ENCODE measurements at places on chromosomes 3 and 15.

GRCh38 chr3:146469150-146470017 lies at the start of gene PLSCR2:
TSS of gene PLSCR2 (minus strand) at chr3:146469561. CDS start at chr3:146459904, 9,657 bp downstream.
- DNase-seq, result peak; percentile 51

DNA sequence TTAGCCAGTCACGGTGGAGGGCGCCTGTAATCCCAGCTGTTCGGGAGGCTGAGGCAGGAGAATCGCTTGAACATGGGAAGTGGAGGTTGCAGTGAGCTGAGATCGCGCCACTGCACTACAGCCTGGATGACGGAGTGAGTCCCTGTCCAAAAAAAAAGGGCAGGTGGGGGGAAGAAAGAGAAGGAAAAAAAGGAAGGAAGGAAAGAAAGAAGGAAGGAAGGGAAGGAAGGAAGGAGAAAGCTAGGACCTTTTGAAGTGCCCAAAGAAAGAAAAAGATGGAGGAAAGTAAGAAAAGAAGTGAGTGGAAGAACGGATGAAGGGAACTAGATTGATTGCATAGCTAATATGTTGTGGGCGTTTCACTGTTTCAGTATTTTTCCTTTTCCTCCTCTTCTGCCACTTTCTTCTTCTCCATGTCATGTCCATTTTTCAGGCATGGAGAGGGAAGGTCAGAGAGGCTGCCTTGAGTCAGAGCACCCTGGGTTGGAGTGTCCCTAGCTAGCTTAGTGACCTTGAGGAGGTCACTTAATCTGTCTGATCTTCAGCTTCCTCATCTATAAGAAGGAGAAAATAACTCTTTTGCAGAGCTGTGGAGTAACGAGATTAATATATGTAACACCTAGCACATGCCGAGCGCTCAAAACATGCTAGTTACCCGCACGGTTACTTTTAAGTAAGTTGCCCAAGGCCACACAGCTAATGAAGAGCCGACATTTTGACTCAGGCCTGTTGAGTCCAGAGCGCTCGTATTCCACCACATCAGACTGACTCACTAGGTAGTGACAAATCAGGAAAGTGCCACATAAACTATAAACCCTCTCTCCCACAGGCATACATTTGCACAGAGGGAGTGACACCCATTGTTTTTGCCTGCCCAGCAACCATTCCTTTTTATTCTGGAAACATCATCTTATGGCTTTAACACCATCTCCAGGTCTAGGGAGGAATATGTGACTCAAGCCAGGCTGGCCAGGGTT lies 42.2 kb downstream of the BHLHE40 start:
- DNase-seq, result no peak

GRCh38 chr3:133364704-133365103 lies 35.2 kb upstream of the BFSP2 start:
- DNase-seq, result no peak

DNA sequence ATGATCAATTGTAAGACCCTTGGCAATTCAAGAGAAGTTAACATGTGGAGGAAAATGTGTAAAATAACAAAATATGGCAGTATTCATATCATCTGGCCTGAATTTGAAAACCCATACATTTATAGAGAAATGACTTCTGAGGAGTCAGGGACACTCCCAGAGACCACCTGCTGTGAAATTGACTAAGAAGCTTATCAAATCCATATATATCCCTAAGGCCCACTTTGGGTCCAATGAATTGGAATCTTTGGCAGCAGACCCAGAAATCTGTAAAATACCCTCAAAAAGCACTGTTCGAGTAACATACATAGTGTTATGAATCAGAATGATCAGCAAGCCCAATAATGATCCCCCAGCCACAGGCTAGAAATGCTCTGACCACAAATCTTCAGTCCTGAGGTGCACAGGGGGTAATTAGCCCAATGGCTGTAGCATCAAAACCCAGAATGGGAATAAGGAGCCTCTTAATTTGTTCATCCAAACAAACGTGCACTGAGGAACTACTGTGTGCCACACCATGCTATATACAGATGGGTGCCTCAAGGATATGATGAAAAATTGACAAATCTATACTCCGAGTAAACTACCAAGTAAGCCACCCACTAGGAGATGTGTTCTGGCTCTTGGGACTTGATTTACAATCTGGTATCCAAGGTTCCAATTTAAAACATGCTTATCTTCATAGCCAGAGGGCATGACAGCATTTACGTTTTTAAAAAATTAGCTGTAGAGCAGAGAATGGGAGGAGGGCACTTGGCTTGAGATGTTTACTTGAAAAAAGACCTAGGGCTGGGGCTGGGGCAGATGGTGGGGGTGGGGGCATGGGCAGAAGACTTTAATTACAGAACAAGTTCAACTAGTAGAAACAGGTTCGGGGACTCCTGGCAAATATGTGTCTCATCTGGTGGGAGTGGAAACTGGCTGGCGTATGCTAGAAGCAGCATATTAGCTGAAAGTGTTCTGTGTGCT lies 9.1 kb upstream of the ARHGEF3 start:
- no peak for DNase-seq

DNA sequence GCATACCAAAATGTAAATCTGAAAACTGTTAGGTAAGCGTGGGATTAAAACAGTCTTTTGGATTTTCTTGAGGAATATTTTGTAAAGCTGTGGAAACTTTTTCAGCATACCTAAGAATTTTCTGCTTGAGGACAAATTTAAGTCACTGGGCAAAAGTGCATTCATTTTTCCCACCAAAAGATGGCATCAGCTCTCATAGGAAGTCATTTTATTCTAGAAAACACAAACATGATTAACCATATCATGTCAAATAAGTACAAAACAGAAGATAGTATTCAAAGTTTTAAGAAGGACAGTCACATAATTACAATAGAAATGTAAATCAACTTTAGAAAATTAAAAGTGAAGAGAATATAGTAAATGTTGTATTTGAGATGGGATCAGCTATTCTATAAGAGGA lies 63.5 kb downstream of the SLC49A4 start:
- no peak for DNase-seq

- no peak for DNase-seq
Observed at GRCh38 chr3:28388978-28389377, 40.4 kb upstream of the AZI2 start.

DNA sequence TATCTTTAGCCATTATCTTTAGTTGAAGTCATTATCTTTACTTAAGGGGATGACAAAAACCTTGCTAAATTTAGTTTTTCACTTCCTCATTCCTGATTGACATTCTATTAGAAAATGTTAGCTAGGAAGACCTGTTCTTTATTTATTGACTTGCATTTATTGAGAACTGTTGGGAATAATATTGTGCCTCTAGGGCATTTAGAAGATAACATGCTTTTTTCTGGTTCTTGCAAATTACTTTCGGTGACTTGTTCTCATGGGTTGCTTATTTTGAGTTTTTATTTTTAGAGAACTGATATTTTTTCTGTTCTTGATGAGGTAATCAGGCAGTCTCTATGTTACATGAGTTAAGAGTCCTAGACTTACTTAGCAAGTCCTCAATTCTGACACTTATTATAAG lies 48.3 kb upstream of the CTDSPL start:
- DNase-seq, result no peak

DNA sequence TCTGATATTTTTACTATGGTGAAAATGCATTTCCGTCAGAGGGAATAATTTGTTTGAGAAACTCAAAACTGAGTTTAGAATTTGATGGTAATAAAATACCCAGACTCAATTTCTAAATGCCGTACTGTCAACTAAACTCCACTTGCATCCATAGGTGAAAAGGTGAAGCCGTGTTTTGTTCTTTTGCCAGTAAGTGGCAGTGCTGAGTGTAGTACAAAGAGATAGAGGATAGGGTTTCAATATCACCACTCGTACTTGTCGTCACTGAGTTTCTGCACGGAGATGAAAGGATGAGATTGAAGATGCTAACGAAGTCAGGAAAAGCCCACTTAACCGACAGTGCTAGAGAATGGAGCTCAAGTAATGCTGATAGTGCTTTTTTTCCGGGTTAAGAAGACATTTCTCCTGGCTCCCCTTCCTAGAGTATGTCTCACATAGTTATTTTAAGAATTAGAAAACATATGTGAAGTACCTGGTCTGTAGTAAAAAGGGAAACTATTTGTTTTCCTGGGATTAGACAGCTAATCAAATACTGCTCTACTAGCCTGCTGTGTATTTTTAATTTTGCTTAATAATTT lies 345.1 kb downstream of the IL5RA start:
- no peak for DNase-seq

DNA sequence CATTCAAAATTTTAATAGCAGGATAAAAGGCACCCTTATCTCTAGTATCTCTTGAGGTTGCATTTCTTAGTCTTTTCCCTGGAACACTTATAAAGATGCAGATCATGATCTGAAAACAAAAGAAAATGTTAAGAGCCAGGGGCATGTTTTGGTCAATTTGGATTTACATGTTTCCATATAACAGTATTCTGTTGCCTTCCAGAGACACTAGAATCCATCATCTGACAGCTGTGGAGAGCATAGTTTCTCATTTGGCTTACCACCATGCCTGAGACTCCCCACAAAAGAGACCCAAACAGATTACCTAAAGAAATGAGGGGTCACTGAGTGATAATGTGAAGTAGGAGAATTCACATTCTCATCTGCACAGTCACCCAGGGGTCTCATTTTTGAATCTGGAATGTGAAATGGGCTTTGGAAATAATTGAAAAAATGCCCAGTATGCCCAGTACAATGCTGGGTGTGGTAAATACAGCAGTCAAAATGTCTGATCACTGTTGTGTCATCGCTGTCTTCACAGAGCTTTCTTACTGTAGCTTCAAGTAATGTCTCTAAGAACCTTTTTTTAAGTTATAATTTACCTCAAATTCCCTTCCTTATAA lies 79.9 kb upstream of the ZBTB20 start:
- DNase-seq, result no peak

- no peak for DNase-seq
Observed at GRCh38 chr3:121545049-121545573, 677 bp downstream of the POLQ start.

DNA sequence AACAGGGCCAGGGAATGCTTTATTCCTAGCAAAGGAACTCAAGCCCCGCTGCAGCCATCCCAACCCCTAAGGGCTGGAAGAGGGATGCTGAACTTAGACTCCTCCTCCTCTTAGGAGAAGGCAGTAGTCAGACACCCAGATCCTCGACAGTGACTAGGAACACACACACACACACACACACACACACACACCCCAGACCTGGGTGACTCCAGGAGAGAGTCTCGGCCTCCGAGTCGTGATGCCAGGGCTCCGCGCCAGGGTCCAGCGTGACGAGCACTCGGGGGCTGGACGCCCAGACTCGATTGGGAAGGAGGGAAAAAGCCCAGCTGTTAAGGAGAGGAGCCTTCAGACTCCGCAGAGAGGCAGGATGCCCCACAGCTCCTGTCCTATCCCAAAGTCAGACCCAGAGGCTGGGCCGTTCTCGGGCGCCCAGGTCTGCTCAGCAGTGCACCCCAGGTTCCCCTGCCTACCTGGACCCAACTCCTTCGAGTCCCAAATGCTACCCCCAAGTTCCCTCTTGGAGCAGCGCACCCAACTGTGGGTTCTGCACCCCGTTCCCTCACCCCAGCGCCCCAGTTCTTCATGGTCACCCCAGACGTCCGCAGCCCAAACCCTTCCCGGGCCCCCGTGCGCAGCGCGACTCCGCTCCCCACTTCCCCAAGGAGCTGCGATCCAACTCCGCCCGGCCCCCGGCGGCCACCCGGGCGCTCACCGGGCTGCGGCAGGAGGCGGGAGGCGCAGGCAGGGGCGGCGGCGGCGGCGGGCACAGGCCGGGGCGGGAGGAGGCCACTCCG lies 421 bp downstream of the BMF start:
- DNase-seq, result no peak

DNA sequence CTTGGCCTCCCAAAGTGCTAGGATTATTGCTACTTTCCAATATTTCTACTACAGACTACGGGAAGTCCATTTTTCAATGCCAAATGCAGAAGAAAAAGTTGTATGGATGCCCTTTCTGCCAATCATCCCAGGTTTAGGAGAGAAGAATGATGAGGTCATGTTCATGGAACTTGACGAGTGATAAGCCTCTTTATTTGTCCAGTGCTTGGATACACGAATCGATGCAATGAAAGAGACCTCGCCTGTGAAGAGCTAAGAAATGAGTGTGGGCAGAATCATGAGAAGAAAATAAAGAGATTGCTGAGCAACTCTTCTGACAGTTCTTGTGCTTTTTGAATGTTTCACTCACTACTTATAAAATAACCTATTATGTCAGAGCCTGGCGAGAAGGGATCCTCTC lies 996 bp upstream of the SLC28A1 start:
- no peak for DNase-seq

DNA sequence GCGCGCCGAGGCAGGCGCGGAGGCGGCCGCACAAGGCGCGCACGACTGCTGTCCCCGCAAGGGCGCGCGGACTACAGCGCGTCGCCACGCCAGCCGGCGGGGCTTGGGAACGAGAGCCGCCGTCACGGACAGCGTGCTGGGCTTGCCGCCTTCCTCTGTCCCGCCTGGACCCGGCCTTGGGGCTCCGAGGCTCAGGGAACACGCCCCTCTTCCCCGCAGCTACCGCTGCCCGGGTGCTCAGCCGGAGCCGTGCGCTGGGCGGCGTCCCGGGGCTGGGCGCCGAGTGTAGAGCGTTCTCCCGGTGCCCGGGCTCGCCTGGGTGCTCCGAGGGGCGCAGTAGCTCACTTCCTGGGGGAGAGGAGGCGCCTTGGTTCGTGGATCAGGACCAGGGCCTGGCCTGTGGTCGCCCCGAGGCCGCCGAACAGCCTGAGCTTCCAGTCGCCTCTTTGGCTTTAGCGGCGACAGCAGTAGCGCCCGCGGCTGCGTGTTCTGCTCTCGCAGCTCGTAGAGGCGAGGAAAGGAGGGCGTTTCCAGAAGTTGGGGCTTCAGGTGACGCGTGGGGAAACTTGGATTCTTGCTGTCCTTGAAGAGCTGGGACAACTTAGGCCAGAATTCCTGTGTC lies 226.7 kb upstream of the C2CD4B start:
- peak; percentile 15 for DNase-seq

- no peak for DNase-seq
Observed at GRCh38 chr15:77369168-77369567, 50.7 kb downstream of the PEAK1 start.

DNA sequence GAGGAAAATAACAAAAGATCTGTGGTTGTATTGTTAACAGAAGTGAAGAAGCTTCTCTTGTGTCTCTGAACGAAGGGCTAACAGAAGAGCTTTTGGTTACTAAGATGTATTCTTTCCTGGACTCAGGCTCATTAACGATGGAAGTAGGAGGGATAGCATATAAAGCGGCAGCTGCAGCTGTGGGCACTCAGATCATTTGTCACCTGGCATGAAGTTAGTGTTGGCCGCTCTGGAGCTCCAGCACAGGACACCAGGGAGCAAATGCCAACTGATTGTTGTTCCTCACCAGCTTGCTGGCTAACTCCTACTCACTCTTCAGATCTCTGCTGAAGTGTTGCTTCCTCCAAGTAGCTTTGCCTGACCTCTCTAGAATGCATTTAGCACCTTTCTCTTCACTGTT lies 15.5 kb upstream of the SLITRK3 start:
- no peak for DNase-seq

Measured in activated T-cell treated with anti-CD3 and anti-CD28 coated beads for 24 hours (primary cell).